ENCODE measurements at places on chromosomes 16 and 17.
A peak's percentile ranks its signal among the peaks of the same experiment; 100 is the strongest.

DNA sequence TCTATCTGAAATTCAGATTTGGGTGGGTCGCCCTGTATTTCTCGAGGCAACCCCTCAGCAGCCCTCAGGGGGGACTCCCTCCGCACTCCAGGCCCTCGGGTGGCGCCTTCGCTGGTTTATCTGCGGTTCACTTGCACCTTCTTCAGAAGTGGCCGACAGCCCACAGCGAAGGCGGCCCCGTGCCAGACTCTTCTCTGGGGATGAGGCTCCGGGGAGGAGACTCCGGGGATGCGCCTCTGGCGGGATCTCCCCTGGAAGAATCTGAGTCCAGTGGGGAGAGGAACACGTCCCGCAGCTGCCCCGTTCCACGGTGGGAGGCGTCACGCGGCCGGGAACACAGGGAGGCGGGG lies 63.9 kb upstream of the DNAJA2 start:
- DNase-seq, result no peak

- DNase-seq, result no peak
These were observed 418.3 kb downstream of the NPIPA7 start for GRCh38 chr16:16797239-16797638.

- no peak for DNase-seq
These were observed 19.3 kb upstream of the NAT9 start for GRCh38 chr17:74795327-74796020.

DNA sequence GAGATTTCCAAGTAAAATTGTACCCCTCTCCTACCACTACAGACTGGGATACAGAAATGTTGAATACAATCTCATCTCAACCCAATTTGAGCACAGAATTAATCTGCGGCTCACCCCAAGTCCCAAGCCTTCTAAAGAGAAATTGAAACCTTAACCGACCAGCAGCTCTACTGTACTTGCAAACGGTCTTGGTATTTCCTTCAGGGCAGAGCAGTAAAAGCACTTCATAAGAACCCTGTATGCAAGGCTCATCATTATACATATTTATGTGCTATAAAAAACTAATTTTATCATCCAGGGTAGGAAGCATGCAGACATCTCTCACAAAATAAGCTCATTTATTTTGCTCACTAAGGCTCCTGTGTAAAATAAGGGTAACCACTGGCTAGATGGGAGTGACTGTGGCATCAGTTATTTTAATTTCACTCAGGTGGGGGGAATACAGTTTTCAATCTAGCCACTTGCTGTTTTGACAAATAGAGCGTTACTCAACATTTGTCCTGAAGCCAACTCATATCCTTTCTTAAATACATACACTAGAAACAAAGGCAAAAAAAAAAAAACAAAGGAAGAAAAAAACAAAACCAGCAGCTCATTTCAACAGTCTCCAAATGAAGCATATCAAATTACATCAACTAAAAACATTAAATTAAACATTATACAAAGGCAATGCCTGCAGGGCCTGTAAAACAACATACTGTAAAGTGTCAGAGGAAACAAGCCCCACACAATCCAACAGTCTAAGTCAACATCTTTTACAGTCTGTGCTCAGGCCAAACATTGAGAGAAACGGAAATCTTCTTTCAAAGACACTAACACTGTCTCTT lies 65.0 kb downstream of the PARN start:
- no peak for DNase-seq

- DNase-seq, result peak; percentile 58
These were observed 787 bp downstream of the NT5C start for GRCh38 chr17:75130632-75131277.

DNA sequence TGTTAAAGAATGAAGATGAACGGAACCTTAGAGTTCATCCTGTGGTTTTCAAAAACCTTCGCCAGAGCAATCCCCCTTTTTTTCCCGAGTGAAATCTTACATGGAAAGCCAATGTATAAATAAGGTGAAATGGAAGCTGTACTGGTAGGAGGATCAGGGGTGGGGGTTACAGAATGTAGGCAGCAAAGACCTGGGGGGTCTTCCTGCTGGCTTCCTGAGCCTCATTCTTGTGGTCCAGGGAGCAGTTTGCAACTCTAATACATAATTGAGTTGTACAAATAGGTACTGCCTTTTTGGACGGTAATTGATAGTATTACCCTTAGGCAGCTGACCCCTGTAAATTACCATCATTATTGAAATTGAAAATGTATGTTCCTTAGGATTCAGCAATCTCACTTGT lies 34.1 kb downstream of the KSR1 start:
- DNase-seq, result no peak

DNA sequence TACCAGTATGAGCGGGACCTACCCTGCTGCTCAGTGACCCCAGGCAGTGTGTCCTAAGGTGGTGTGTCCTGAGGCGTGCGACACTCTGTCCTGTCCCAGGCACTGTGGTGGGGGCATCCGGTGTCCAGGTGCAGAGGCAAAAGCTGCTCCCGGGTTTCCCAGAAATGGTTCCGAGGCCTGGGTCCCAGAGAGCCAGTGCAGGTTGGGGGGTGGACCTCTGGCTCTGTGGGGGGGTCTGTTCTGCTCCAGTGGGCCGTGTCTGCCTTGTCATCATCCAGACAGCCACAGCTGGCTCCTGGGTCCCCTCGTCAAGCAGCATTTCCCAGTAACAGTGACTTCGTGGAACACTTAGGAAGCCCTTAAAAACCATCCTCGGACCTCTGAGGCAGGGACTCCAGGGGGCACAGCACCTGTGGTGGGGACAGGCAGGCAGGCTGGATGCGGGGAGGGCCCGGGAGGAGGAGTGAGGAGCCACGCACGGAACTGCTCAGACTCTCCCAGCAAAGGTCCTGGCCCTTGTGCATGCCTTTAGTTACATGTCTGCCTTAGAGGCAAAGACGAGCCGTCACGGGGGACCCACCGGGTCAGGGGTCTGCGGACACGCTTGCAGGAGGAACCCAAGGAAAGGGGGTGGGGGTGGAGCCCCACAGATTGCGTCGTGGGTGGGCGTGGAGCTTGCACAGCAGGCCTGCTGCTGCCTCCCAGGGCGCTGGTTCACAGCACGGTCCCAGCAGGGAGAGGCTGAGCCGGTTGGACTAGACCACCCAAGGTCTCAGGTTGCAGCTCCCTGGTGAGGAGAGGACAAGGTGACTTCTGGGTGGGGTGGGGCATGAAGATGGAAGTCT lies 5.6 kb downstream of the SLC16A3 start:
- no peak for DNase-seq

DNA sequence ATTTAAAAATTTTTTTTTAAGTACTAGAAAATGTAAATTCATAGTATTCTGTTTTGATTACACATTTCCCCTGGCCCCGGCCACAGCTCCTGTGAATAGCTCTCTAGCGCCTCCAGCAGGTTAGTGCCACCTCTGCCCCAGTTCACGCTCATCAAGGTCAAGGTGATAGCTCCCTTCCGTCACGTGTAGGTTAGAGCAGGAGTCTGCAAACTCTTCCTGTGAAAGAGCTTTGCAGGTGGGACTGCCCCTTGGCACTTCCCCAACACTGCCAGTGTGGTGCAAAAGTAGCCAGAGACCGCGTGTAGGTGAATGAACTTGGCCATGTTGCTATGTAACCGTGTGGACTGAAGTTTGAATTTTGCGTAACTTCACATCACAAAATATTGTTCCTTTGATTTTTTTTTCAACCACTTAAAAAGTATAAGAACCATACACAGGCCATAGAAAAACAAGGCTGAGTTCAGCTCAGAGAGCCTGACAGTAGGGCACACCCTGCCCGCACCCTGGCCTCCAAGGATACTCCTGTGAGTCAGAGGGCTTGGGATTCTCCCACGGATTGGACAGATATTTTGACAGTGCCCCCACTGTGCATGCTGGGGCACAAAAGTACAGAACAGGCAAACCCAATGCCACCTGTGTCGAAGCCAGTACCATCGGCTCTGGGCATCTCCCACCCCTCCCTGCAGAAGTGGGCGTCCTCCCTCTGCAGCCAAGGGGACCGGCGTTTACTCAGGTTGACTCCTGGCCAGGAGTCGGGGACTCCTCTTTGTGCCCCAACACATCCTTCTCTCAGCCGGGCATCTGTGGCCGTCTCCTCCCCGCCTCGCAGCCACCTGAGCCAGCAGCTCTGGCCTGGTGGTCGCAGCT lies 92.0 kb upstream of the CHMP6 start:
- DNase-seq, result peak; percentile 65

Data from suppressor macrophage treated with lipopolysaccharide for 4 hours (primary cell).